Activated CD4-positive, alpha-beta T cell treated with anti-CD3 and anti-CD28 coated beads, Interleukin-2, amount 50 U/mL, for 1 hour (primary cell): ENCODE measurements at places on chromosomes 6 and 20.
A peak's percentile ranks its signal among the peaks of the same experiment; 100 is the strongest.

DNA sequence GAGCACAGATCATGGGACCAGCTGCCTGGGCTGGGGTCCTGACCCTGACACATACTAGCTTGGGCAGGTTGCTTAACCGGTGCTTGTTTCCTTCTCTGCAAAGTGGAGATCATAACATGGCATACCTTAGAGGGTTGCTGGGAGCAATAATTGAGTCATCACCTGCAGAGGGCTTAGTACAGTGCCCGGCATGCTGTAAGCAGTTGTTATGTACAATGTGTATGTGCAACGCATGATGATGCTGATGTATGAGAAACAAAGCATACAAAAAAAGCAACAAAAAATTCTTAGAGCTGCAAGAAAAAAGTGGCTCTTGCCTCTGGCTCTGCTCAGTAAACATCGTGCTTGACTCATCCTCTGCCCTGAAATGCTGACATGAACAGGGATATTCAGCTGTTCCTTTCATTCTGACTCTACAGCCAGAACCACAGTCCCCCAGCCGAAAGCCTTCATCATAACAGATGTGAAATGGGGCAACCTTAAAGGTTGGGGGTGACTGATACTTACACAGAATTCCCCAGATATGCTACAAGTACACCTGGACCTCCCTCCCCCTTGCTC lies 91.7 kb downstream of the CLIC5 start:
- no peak for DNase-seq

DNA sequence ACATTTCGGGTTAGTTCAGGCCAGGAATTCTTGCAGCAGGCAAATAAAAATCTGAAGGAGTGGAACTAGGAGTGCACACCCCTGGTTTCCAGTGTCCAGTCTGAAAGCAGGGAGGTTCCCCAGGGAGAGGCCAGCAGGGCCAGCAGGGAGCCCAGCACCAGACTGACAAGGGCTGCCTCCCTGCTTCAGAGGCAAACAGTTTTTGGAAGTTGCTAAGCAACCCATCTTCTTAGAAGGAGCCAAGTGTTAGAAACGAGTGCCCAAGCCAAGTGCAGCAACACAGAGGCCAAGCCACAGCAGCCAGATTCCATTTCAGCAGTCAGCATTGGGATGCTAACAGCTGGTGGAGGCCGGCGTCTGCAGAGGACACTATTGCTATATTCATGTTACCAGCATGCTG lies 179.1 kb downstream of the SYNDIG1 start:
- no peak for DNase-seq

DNA sequence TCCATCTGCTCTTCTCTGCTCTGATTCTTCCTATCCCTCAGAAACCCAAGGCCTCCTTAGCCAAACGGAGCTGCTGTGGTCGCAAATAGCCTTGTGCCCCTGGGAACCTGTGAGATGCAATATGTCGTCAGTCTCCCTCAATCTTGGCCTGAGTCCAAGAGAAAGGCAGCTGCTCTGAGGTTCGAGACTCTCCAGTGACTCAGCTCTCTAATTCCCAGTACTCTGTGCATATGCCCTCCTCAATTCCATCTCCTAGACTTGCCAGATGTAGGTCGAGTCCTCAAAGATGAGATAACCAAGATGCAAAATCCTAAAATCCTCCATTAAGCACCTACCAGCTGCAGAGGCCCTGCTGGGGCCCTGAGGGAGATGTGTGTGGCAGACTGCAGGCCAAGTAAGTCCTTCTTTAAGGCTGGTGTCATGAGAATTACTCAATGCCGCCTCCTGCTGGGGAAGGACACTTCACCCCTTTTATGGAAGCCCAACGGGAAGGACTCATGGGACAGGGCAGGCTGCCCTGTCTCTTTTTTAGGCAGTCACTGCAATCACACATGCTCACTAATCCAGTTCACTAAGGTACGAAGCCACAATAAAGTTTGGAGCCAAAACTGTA lies 28.5 kb downstream of the C6orf15 start:
- peak; percentile 31 for DNase-seq

DNA sequence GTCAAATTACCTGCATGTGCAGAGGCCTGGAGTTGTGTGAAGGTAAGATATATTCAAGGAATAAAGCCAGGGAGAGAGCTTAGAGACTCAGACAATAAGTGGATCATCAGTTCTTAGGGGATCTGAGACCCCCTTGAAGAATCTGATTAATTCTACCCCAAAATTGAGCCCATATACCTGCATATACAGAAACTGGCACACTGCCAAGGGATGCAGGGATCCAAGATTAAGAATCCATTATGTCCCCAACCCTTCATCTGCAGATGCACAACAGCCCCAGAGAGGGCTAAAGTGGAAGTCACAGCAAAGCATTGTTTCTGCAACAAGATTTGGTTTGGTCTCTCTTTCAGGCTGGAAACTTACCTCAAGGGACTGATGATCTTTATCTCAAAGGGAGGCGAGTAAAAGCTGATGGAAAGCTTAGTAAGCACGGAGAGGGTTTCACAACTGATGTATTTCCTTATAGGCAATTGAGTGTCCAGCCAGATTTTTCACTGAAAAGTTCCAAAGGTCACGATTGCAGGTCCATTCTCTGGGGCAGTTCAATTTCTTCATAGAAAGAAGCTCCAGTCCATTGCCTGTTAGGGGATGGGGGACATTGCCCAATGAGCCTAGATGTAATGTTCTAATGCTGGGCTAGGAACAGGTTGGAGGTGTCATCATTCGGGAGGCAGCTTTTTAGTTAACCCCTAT lies 20.9 kb upstream of the STK35 start:
- no peak for DNase-seq

DNA sequence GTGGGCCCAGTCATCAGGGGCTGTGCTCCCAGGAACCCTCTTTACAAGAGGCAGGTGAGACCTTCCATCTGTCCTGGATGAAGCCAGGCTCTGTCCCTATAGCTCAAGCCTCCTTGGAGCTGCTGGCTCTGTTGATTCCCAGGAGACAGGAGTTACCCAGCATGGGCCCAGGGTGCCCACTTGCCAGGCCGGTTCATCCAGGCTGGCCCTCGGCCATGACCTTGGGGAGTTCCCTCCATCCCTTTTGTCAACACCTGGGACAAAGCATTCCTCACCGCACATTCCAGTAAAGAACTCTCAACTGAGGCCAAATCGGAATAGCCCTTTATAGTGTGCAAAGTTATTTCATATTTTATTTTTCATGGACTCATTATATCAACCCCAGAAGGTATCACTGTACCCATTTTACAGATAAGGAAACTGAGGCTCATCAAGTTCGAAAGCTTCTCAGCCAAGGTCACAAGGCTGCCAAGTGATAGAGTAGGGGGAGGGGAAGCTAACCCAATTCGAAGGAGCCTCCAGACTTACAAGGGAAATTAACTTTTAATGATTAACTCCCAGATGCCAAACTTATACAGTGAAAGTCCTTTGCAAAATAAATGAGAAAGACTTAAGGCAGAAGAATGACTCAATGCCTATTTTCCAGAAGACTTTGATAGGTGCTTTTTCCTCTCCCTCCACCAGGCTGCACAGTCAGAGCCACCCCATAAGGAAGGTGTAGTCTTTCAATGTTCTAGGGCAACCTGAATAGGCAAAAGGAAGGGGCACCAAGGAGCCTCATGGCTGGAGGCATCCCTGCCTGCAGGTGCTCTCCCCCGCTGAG lies 18.5 kb downstream of the SDC4 start:
- no peak for DNase-seq

- DNase-seq = no peak
Observed at GRCh38 chr20:32636283-32636682, 37.5 kb downstream of the C20orf203 start.

- peak; percentile 11 for DNase-seq
Observed at GRCh38 chr6:36386495-36387439, 702 bp downstream of the ETV7 start.

GRCh38 chr6:120960761-120961160 lies 373.5 kb downstream of the TBC1D32 start:
- no peak for DNase-seq

DNA sequence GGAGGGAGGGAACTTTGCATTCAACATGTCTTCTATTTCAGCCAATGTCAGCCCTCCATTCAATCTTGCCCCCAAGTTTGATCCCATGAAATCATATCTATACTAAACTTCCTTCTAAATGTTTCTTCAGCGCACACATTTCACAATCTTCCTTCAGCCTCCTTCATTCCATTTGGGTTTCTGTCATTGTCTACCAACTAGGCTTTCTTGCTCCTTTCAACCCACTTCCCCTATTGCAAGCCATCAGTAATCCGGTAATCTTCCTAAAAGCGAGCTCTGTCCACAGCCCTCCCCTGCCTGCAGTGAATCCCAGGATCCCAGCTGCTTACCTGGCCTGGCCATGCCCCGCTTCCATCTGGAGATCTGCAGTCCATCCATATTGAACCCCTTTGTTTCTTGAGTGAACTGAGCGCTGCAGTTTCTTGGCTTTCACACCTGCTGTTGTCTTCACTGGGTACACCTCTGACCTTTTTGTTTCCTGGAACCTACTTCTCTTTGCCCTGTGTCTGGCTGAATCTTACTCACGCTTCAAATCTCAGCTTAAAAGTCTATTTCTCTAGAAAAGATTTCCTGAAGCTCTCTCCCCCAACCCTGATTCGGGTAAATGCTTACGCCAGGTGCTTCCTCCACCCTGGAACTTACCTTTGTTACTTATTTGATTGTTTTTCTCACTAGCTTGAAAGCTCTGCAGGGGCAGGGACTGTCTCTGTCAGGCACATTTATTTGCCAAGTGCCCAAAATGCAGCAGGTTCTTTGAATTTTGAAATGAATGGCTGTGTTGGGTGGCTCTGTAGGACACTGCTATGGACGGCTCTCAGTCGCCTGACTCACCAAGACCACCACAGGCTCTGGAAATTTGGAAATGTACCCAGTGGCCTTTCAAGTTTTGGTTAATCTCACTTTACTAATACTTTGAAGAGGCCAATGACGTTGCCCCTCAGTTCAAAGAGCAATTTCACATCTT lies 50.3 kb downstream of the ADTRP start:
- DNase-seq = peak; percentile 29

GRCh38 chr6:75098709-75099108 lies 107.1 kb downstream of the COL12A1 start:
- DNase-seq = no peak

GRCh38 chr20:9253006-9253539 lies 184.2 kb downstream of the PLCB4 start:
- no peak for DNase-seq

DNA sequence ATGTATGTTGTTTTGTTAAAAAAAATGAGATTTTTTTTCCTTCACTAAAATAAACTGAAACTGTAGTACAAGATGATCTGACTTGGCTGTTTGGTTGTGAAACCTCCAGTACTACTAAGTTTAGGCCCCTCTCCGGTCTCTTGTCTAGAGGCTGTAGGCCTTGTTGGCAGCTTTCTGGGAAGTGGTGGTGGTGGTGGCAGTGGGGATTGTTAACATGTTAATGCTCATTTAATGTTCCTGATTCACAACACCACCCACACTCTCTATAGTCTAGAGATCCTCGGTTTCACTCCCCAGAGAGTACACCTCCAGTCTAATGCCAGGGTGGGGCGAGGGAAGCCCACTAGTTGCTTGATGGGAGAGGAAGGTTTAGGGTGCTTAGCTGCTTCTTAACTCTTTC lies 24.1 kb downstream of the STK4 start:
- no peak for DNase-seq

DNA sequence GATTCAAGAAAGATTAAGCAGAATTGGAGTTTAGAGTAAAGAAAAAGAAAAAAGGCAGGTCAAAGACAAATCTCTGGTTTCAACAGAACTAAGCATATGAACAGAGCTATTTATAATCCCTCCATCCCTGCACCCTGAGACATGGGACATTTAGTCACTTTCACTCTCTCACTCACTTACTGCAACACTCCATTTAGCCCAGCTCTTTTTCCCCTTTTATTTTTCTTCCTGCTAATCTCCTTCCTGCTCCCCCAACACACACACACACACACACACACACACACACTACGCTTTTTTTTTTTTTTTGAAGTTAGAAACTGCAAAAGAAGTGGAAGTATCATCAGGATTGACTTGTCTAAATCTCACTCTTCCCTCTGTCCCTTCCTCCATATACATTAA lies 45.1 kb upstream of the TBC1D7 start:
- no peak for DNase-seq

DNA sequence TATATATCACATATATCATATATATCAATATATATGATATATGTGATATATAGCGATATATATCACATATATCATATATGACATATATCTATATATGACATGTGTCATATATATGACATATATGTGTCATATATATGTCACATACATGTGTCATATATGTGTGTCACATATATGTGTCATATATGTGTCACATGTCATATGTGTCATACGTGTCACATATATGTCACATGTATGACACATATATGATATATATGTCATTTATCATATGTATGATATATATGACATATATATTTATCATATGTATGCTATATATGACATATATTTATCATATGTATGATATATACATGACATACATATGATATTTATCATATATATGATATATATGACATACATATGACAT lies 27.6 kb upstream of the ZNF292 start:
- DNase-seq = no peak

DNA sequence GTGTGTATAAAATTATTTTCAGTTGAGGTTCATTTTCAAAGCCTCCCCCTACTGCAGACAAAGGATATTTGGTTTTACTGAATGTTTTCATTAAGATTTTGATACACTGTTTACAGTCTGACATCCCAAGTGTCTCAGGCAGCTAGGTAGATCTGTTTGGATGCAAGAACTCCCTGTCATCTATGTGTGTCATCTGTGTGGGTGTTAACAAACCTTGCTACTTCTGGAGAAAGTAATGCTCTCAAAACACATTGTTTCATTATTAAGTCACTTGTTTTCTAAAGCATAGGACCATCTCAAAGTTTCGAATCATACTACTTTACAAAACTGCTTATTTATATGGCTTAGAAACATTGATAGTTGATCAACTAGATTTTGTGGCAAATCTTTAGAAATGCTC lies 114.5 kb upstream of the TMEM170B start:
- DNase-seq = no peak

GRCh38 chr6:48199499-48199898 lies 88.5 kb upstream of the PTCHD4 start:
- DNase-seq = no peak

DNA sequence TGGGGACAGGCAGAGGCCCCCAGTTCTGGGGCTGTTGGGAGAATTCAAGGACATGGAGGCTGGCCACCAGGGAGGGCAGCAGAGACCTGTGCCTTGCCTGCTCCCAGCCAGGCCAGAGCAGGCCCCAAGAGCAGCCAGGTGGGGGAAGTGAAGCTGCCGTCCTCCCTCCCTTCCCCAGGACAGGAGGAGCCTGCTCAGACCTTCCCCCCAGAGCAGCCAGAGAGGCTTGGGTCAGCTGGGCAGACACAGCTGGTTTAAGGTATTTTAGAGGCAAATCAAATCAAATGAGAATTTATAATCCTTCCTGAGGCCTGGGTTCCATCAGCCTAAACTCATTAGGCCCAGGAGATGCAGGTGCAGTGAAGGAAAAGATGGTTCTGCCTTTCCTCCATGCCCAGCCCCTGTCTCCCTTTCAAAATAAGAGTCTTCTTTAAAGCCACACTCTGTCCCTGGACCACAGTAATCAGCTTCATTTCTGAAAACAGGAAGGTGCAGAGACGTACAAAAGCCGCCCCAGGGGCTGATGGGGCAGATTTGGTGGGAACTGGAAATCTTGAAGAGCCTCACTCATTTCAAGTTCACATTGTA lies 21.7 kb downstream of the BMP7 start:
- no peak for DNase-seq

- no peak for DNase-seq
Observed at GRCh38 chr6:111258615-111259088, 171.3 kb downstream of the SLC16A10 start.
